ENCODE measurements at places on chromosomes 1 and 21. TPM values are rescaled to one million over a fixed set of nuclear protein-coding genes. Genes with fewer than 3 reads are reported as not detected.

DNA sequence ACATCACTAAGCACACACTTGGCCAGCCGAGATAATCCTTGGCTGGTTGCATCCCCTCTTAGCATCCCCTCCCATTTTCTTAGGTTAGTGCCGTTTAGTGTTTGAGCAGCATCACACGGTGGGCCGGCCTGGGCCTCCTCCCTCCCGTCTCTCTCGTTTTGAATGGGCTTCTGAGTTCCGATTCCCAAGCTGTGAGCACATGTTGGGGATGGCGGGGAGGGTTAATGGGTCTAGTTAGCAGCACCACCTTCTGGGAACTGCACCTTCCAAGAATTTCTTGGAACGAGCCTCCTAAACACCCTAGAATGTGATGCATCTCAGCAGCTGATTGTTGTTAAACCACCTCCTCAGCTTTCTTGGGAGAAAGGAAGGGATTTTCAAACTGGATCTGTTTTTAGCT is 73.3 kb downstream of the CNIH3 start:
- no peak for DNase-seq

DNA sequence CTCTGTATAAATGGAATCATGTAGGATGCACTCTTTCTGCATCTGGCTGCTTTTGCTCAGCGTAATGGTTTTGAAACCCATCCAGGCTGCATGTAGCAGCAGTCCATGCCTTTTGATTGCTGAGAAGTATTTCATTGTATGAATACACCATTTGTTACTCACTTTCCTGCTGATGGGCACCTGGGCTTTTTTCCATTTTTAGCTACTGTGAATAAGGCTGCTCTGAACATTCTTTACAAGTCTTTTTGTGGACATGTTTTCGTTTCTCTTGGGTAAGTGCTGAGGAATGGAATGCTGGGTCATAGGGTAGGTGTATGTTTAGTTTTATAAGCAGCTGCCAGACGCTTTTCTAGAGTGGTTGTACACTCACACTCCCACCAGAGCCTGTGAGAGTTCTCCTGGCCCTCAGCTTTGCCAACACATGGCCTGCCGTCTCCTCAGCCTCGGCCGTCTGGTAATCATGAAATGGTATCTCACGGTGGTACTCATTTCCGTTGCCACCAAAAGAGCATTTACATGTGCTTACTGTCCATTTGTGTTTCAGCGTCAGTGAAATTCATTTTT is 22.7 kb downstream of the SLX9 start:
- no peak for DNase-seq

DNA sequence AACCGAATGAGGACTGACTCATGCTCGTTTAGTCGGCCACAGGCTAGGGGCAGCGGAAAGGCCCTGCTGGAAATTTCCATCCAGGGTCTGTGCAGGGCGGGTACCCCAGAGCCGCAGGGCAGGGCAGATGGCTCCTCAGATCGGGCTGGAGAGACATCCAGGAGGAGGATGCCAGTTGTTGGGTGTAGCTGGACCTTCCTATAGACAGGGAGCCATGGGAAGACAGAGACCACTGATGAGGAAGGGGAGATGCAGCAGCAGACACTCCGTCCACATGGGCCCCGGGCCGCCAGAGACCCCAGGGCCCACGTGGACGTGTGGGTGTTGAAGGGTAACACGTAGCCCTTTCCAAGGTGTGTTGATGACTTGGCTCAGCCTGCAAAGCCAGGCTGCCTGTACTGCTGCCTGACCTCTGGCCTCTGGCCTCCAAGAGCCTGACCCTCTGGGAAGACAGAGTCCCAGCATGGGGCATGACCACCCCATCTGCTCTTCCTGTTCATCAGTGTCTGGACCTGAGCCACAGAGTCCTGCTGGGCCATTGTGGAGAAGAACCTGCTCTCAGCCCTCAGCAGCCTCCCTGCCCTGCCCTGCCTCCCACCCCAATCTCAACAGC is 4.8 kb downstream of the GNG4 start:
- DNase-seq = no peak

- DNase-seq = peak; percentile 3
These were observed 1030.9 kb downstream of the AMY1C start for GRCh38 chr1:104780470-104781078.

- DNase-seq = no peak
These were observed 12.0 kb downstream of the PROK1 start for GRCh38 chr1:110462964-110463363.

- no peak for DNase-seq
These were observed 35.2 kb downstream of the RRP1 start for GRCh38 chr21:43824333-43825241.

GRCh38 chr1:96238426-96238825 is 483.2 kb upstream of the PTBP2 start:
- DNase-seq = no peak

GRCh38 chr1:112478314-112478713 is 30.5 kb upstream of the WNT2B start:
- no peak for DNase-seq

DNA sequence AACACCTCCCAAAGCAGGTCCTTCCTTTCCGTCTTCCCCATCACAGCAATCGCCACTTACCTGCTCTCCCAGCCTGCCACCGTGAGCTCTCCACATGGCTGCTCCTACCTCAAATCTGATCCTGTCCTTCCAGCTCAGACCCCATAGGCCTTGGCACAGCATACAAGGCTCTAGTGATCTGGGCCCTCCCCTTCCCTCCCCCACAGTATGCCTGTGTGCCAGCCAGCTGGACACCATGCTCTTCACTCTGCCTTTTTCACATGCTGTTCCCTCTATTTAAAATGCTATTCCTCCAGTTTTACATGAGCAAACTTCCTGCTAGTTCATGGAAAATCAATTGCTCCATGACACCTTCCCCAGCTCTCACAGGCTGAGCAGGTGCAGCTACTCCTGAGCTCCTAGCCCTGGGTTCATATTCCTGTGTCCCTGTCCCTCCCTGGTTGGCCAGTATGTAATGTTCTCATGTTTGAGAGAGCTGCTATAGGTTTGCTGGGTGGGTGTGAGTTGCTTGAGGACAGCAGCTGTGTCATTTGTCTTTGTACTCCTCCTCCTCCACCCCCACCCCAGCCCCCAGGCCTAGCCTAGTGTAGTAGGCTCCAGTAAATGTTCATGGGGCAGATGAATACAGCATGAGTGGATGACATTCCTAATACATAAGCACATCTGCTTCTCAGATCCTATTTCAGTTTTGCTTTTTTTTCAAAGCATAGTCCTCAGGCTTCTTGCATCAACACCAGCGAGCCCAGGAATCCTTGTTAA is 6.3 kb upstream of the TNNT2 start:
- peak; percentile 59 for DNase-seq

- no peak for DNase-seq
These were observed 500.7 kb downstream of the LMO4 start for GRCh38 chr1:87829360-87829759.

TMEM52 gene
- total RNA-seq = 8.5 TPM

CYP2J2 gene
- total RNA-seq = 1.6 TPM

Data from PC-9 (cell line).